Activated CD4-positive, alpha-beta T cell treated with anti-CD3 and anti-CD28 coated beads, Interleukin-10, Interleukin-2, amounts not matched to agents 100 ng/mL and 50 ng/mL, durations not matched to agents 16 hours and 8 hours (primary cell): ENCODE measurements at places on chromosomes 4 and X.

GRCh38 chrX:3697701-3698279 lies 15.7 kb downstream of the PRKX start:
- DNase-seq: no peak

GRCh38 chr4:37358748-37359147 lies 114.2 kb downstream of the NWD2 start:
- no peak for DNase-seq

GRCh38 chr4:138869631-138870030 lies 145.9 kb upstream of the NOCT start:
- no peak for DNase-seq

- no peak for DNase-seq
Observed at GRCh38 chrX:129651756-129652564, 2.8 kb downstream of the APLN start.

- DNase-seq: no peak
Observed at GRCh38 chrX:110836982-110837381, 41.4 kb upstream of the CHRDL1 start.

GRCh38 chrX:118216087-118216486 lies 99.5 kb upstream of the KLHL13 start:
- no peak for DNase-seq

DNA sequence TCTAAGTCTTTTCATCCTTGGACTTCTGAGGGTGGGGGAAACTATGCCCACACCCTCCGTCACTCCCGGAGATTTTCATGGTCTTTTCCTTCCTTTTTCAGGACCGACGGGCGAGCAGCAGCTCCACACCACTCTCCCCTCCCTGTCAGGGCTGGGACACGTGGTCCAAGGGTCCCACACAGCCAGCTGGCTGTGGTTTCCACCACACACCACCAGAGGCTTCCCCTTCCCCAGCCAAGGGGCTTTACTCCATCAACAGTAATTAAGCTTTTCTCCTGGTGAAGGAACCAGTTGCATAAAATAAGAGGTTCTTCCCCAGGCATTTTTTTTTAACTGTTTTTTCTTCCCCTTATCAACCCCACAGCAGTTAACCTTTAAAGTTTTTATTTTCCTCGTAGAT lies 453.9 kb downstream of the GPAT3 start:
- DNase-seq: no peak

DNA sequence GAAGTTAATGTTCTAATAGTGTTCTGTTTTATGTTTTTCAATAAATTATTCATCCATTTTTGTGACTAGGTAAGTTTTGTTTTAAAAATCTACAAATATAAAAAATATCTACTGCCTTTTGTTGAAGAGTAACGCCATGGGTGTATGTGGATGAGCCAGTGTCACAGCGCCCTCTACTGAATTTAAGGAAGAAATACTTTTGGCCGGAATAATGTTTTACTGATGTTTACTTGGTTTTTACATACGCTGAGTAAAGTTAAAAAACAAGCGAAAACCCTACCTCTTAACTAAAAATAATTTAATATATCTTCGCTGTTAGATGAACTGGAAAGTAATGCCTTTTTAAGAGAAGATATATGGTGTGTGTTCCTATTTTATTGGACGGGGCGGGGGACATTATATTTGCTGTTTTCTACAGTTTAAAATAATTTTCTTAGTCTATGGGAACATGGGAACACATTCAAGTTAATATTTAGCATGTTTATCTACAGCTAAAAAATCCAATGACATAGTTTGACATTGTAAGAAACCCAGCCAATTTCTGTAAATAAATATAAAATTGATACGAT lies 86.1 kb downstream of the CPE start:
- peak; percentile 42 for DNase-seq

DNA sequence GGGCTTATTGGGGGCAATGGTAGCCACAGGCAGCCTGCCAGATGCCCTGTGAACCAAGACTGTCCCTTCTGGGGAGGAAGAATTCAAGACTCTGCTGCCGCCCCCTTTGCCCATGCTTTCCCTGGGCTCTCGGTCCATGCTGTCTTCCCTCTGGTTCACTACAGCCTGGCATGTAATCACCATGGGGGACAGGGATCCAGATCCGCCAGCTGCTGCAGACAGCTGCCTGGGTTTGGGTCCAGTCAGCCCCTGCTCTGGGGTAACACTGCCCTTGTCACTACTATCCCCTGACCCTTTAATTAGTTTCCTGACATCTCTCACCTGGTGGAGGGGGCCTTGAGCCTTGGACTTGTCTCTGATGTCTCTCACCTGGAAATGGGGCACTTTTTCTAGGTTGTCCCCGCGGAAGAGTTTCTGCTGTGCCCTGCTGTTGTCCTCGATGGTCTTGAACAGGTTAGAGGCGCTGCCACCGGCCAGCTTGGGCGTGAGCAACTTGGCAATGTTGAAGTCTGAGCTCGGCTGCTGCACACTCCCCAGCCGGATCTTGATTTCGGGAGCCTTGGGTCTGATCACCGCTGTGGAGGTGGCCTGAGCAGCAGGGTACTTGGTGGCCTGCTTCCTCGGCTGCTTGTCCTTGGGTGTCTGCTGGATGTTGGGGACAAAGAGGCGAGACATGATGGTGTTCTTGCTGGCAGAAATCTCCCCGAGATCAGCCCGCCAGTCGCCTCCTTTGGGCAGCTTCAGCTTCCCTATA lies 6.4 kb downstream of the C4orf54 start:
- DNase-seq: no peak

- DNase-seq: no peak
Observed at GRCh38 chr4:47194036-47194737, 162.8 kb downstream of the GABRB1 start.

DNA sequence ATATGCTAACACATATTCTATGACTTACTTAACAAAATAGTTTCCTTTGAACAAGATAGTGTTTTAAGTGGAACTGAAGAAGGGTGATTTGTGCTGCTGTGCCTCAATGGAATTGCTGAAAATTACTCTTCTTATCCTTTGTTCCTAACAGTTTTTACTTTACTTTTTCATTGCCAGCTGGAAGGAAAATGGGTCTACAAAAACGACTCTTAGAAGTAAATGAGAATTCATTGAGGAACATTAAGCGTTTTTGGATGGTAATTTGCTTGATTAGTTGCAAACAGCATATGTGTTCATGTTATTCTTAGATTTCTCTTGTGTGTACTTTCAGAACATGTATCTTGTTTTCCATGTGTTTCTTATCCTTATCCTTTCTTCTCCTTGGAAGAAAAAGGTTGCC lies 170.4 kb upstream of the VEGFC start:
- no peak for DNase-seq

DNA sequence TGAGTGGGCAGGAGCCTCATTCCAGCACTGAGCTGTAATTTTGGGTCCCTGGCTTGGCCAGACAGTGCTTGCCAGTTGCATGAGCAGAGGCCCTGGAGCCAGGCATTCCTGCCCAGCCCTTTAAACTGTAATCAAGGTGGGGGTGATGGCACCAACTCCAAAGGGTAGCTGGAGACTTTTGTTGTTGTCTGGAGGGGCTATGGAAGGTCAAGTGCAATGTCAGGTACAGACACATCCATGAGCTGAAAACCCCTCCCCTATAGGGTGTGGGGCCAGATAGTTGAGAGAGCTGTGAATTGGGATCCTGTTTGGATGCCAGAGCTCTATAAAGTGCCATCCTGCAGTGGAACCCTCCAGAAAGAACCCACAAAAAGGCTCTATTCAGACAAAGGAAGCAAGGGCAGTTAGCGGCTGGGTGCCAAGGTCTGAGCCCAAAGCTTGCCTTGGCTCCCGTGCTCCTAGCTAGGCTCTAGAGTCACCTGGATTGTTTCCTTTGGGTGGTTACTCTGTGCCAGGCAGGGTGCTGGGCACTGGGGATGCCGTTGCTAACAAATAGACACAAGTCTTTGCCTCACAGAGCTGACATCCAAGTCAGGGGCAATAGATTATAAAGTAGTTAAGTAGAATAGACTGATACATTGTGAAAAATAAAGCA lies 163.0 kb downstream of the EFNB1 start:
- no peak for DNase-seq

DNA sequence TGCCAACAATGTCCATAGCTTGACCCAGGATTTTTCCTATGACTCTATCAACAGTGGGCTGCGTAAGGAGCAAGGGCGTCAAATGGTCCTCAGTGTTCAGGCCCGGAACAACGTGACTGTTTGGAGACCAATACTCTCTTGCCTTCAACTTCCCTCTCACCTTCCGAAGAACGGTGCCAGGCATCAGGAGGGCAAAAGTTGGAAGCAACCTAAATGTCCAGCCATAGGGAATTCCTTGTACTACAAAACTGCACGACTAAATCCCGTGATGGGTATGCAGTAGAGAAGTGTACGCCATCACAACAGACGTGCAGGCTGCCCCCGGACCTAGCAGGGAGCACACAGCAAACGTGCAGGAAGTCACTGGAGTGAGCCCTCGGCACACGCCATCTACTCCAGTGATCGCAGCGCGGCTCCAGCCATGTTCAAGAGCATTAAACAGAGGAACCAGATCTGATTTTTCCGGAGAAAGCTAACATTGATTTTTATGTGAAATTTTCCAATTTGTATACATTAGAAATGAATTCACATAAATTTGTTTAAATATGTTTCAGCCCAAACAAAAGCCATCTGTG lies 79.0 kb downstream of the JAKMIP1 start:
- DNase-seq: no peak

GRCh38 chr4:84317513-84317912 lies 181.6 kb downstream of the NKX6-1 start:
- DNase-seq: no peak

DNA sequence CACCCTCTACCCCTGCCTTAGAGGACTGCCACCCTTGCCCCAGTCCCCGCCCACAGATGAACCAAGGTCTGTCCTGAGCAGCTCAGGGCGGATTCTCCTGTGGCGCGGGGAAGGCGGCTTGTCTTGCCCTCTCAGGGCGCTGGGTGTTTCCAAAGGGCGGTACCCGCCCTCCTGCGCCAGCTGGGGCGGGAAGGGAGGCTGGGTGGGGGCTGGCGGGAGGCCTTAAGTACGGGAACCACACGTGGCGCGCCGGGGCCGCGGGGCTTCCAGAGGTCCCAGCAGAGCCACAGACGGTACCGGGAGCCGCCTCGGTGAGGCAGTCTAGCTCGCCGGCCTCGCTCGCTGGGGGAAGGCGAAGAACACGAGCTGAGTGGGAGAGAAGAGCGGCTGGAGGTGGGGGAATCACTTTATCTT lies 361.1 kb downstream of the MID1IP1 start:
- DNase-seq: peak; percentile 65

DNA sequence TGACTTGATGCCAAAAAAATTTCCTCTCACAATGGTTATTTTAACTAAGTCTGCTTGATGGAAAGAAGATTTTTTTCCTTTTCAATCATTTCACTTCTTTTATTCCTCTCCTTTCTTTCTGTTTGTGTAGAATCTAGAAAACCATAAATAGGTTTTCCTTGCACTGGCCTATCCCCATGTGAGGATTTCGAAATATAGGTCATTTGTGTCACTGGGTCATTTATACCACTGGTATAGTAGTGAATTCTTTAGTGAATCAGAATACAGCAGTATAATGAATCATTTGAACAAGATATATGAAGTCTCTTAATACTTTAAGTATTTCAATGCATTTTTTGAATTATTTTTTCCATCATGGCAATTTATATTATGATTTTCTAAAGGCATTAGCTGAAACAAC lies 26.6 kb downstream of the PCDH7 start:
- DNase-seq: no peak

- no peak for DNase-seq
Observed at GRCh38 chr4:17630228-17630627, 15.8 kb downstream of the MED28 start.

DNA sequence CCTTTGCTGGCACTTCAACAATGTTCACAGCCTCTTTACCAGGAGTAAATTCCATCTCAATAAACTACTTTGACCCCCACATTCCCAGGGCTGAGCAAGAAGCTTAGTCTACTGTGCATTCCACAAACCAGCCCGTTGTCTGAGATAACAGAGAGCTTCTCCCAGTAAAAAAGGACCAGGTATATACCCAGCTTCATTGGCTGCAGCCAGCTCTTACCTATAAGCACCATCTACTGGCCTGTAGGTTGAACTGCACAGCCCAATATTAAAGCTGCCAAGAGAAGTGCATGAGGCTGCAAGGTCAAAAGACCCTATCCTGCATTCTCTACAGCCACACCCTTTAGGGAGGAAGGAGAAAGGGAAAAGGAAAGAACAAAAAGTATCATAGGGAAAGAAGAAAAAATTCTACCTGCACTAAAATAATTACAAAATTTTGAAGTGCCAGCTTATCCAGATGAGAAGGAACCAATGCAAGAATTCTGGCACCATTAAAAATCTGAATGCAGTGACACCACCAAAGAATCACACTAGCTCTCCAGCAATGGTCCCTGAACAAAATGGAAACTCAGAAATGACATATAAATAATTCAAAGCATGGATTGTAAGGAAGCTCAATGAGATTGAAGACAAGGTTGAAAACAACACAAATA lies 45.7 kb upstream of the INTU start:
- DNase-seq: peak; percentile 37

DNA sequence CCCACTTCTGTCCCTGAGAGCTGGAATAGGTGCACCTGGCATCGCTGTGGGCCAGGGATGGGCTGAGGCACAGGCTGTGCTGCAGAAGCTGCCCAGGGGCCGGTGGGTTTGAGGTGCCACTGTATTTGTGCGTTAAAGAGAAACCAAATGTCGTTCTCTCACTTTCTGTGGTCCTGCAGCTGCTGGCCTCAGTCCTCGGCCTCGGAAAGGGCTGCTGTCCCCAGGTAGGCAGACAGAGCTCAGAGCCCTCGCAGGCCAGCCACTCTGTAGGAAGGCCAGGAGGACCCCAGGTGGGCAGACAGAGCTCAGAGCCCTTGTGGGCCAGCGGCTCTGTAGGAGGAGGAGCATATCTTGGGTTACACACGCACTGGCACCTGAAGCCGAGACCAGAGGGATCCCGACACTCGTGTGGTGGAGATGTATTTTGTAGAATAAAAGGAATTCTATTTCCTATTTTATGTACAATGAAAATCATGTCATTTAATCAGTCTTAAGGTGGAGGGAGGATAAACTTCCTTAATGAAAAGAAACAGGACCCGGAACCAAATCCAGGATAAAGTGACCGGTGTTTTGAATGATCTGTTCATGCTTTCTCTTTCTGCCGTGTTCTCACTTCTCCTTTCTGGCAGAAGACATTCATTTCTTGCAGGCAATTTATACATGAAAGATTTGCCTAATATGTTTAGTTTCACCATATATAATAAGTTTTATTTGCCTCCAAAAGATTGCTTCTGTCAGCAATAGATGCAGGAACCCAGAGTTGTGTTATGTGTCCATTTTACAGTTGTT lies 54.4 kb upstream of the HGFAC start:
- no peak for DNase-seq
